Psoas muscle (tissue), 8 donors: ENCODE measurements at places on chromosomes 11 and 22.

GRCh38 chr11:61642162-61642561 lies 38.0 kb upstream of the DAGLA start:
- DNase-seq: no peak

GRCh38 chr11:32422545-32422944 lies 12.8 kb downstream of the WT1 start:
- DNase-seq: no peak

GRCh38 chr22:47558828-47559700 lies 796.6 kb downstream of the TBC1D22A start:
- DNase-seq: no peak

- DNase-seq: no peak
Observed at GRCh38 chr11:71263386-71263785, 11.0 kb upstream of the SHANK2 start.

DNA sequence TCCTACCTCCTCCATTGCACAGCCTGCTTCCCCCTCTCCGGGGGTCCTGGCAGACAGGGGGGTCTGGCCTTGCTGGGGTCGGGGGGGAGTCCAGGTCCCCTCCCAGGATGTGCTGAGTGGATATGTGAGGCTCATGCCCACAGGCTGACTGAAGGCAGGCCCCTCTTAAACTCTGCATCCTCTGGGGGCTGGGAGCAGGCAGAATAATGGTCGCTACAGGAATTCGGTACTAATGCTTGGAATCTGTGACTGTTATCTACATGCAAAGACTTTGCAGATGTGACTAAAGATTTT lies 1.6 kb upstream of the SUN2 start:
- no peak for DNase-seq

GRCh38 chr11:48081151-48082010 lies 101.0 kb downstream of the PTPRJ start:
- peak; percentile 86 for DNase-seq

DNA sequence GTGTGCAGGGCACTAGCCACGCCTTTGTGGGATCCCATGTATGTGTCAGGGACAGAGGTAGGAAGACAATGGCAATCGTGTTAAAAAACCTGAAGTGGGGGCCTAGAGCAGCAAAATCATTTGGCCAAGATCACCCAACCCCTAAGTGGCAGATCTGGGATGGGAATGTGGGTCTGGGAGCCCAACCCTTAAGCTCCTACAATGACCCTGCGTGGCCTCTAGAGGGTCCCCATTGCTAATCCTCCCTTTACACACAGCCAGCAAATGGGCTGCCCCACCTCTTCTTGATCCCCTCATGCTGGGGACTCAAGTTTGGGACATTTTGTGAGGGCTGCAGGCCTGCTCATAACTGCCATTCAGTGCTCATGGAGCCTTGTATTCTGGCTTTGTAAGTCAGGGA lies 73.2 kb upstream of the SUSD2 start:
- DNase-seq: no peak

DNA sequence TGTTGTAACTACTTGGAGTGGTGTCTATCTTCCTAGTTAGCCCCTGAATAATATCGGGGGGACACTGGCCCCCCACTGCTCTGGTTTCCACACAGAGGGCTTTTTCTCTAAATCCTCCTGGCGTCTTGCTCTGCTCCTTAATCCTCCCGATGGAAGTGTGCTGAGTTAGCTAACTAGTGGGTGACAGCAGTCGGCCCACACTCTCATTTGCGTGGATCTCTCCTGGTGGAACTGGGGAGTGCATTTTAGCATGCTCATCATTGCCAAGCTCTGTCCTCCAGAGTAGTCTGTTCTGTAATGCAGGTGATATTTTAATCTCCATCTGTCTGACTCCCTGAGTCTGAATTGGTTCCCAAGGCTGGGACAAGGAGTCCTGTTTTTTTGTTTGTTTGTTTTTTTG lies 46.1 kb upstream of the RASSF10 start:
- DNase-seq: no peak

DNA sequence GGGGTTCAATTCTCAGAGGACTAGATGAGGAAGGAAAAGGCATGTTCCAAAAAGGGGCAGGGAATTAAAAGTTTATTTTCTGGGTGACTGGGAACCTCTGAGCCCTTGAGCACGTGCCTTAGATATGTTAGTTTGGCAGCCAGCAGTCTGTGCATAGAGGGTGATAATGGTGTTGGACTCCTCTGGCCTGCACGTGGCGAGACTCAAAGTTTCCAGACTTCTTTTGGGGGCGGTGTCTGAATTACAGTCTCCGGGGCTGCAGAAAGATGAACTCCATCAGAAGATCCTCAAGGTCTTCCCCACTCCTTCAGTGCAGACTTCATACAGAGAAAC lies 861 bp upstream of the ZNRF3 start:
- peak; percentile 18 for DNase-seq

GRCh38 chr11:86941077-86941870 lies 13.9 kb downstream of the FZD4 start:
- DNase-seq: no peak
